ENCODE measurements at places on chromosomes 3 and 15.

GRCh38 chr3:9387322-9387655 is 10.1 kb upstream of the SETD5 start:
- no peak for DNase-seq

DNA sequence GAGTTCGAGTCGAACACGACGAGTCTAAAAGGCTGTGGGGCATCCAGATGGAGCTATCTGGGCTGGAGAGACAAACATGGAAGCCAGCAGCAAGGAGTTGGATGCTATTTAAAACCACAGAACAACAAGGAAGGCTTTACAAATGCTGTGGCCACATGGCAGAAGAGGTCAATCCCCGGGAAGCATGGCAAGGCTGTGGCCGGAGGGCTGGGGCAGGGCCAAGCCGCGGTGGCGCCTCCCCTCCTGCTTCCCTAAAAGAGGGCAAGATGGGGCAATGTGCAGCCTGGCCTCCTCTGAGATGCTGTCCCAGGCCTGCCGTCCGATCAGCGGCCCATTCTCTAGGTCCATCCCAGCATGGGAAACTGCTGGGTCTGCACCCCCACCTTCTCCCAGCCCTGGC is 139.1 kb downstream of the SRGAP3 start:
- DNase-seq: no peak

- no peak for DNase-seq
Observed at GRCh38 chr3:18082551-18083272, 340.3 kb upstream of the TBC1D5 start.

GRCh38 chr15:61715082-61715481 is 345.2 kb downstream of the VPS13C start:
- no peak for DNase-seq

DNA sequence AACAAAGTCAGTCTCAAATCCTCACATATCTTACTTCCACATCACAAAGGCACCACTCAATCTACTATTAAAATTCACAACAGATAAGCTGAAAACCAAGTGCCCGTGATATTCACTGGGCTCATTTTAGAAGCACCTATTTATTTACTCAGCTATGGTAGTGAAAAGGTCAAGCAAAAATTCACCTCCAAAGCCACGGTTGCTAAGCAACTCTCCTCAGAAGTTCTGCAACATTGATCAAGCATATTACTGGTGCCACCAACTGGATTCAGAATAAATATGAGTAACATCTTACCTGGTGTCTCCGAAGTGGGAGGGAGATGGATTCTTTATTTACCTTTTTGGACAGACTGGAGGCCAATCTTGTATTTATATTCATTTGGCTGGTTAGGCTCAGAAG is 714.8 kb downstream of the FHIT start:
- DNase-seq: no peak

- DNase-seq: no peak
Observed at GRCh38 chr15:39414201-39414600, 166.7 kb upstream of the THBS1 start.

- peak; percentile 84 for DNase-seq
Observed at GRCh38 chr3:120795017-120795648, 52.6 kb downstream of the GTF2E1 start.

DNA sequence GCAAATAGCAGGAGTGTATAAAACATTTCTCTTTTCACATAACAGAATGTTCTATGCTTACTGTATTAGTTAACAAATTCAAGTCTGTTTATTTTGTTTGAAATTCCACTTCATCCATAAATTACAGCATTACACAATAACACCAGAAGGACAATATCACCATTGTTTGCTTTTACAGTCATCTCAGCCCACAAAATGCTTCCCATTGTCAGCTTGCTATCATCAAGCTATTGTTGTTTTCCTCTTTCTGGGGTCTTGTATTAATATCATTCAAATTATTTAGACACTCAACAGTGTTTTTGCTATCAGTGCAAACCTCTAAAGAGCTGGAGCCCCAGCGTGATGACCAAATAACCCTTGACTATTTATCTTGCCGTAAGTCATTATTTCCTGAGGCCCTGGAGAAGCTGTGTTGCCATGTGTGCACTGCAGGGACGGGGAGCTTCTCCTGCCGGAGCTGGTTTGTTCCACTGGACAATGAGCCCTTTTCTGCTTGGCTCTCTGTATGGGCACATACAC is 1.1 kb downstream of the SAMMSON start:
- no peak for DNase-seq

DNA sequence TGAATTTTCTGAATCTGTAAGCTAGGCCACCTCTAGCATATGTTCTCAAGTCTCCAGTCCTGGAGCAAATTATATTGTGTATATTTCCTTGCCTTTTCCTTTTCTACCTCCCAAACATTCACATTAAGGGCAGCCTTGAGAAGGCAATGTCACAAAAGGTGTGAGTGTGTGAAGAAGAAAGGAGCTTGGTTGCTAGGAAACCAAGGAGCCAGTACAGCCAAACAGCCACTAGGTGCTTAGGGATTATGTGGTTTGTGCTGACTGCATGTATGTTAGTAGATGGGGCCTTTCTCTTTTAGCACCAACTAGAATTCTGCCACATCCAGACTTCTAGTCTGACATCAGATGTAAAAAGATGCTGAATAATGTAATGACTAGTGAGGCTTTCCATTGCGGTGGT is 118.8 kb upstream of the DAZL start:
- no peak for DNase-seq

- DNase-seq: no peak
Observed at GRCh38 chr15:76235186-76235826, 76.0 kb downstream of the ETFA start.

DNA sequence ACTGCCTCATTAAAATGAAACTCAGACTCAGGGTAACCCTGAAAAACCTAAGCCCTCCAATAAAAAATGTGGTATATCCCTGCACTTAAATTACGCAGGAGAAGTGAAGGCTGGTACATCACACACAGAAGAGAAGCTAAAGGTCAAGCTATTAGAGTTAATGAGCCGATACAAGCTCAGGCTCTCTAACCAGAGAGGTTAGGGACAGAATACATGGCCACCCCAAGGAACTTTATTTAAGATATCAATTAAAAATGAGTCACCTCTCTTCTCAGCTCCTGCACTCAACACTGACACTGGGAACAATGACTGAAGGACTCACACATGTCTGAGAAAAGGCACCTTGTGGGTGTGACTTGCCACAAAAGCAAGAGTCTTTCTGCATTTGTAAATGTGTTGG is 800.6 kb upstream of the CFAP20DC start:
- DNase-seq: no peak

GRCh38 chr15:39593656-39594445 is 13.0 kb downstream of the THBS1 start:
- DNase-seq: no peak

DNA sequence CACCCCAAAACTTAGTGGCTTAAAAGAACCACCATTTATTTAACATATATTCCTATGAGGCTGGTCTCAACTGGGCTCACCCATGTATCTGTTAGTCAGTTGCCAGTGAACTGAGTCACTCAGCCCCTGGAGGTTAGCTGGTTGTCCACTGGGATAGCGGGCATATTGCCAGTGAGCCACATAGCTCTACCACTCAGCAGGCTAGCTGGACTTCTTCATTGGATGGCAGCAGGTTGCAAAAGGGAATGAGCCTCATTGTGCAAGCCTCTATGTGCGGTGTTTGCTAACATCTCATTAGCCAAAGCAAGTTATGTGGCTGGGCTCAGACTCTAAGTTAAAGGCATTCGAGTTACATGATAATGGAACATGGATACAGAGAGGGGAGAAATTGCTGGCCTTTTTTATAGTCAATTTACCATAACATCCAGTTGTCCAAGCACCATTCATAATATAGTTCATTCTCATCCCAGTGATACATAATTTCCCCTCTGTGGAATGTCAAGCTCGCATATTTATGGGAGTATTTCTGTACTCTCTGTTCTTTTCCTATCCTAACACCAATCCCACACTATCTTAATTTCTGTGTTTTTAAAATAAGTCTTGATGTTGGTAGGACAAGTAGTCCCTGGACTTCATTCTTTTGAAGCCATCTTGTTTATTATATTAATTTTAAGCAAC is 8.7 kb downstream of the BTD start:
- no peak for DNase-seq

GRCh38 chr15:65006876-65007275 is 17.2 kb upstream of the SPG21 start:
- DNase-seq: no peak

DNA sequence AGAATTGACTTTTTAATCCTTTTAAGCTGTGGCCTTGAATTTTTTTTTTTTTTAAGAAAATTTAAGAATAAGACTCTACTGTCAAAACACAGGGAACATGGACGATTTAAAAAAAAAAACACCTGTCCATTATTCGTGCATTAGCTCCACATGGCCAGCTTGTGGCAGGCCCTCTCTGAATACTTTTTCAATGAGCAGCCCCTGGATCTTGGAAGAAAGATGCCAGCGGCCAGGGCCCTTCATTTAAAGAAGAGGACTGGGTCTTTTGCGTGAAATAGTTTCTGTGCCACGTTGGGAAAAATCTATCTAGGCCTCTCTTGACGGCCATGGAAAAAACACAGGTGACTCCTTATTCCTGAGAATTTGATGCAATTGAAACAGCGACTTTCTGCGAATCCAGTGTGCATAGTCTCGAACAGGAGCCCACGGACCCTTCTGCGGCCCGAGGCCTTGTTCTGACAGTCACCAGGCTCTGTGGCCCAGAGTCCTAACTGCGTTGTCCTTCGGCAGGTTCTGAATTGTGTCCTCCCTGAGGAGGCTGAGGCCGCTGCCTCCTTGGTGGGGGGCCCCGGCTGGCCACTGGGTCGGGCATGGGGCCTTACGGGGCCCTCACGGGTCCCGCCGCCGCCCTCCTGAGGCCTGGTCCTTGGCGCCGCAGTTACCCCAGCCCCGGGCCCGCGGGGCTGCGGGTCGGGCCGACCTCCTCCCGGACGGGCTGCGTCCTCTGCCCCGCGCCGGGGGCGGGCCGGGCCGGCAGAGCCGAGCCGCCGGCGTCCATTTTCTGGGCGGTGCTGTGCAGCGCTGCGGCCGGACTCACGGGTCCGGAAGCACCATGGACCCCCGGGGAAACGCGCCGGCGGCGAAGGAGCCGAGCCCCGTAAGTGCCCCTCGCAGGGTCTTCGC is 33.5 kb downstream of the ZBTB38 start:
- no peak for DNase-seq

GRCh38 chr3:60935709-60936108 is 315.5 kb downstream of the FHIT start:
- DNase-seq: no peak

DNA sequence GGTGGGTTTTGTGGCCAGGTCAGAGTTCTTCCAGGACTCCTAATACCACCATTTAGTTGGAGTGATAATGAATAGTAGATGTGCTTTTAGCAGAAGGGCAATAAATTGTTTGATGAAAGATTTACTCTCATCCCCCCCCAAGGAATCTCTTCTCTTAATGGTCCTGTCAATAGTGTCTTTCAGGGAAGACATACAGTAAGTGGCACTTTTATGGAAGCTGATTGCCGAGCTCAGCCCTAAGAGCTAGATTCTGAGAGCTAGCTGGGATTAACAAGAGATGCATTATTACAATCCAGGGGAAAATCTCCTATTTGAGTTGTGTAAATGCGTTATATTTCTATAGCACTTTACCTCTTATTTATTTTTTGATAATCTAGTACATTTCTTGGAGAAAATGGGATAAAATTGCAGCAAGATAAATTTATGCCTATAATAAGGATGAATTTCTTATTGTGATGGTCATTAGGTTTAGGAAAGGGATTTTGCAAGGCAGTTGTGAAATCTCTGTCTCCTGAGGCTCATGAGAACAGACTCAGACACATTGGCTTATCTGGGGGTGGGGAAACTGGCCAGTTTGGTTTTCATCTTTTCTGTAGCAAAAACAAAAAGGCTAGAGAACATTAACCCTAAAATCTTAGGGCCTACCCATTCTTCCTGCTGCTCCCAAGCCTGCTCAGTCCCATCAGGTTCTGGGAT is 41.6 kb upstream of the CLSTN2 start:
- DNase-seq: no peak

DNA sequence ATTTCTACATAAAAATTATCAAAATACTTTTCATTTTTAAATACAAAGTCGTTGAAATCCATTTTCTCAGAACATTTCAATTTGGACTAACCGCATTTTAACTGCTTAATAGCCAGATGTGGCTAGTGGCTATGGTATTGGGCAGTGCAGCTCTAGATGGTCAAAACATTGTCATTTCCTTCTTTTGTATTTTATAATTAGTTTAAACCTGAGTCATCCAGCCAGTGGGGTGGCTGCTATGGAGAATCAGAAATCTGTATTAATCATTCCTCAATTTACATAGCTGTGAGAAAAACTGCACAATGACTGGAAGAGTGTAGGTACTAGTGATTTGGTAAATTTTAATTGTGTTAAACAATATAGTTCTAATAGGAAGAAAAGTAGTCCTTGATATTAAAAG is 245.3 kb downstream of the PDZRN3 start:
- DNase-seq: no peak

GRCh38 chr3:100195375-100195774 is 65.4 kb upstream of the TBC1D23 start:
- DNase-seq: no peak

DNA sequence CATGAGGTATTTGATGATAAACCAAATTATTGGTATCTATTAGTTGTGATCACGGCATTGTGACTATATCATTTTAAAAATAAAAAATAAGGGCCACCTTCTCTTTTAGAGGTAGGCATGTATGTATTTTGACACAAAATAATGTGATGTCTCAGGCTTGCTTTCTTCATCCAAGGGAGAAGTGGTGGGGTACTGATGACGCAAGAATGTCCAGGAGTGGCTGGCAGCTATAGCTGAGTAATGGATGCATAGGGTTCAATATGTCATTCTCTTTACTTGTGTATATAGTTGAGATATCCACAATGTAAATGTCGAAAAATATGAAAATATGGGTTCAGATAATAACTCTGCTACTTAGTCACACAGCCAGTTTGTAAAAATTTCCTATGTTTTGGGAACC is 46.8 kb upstream of the NSMCE3 start:
- no peak for DNase-seq

- DNase-seq: no peak
Observed at GRCh38 chr3:45043728-45044299, 17.7 kb downstream of the CLEC3B start.

DNA sequence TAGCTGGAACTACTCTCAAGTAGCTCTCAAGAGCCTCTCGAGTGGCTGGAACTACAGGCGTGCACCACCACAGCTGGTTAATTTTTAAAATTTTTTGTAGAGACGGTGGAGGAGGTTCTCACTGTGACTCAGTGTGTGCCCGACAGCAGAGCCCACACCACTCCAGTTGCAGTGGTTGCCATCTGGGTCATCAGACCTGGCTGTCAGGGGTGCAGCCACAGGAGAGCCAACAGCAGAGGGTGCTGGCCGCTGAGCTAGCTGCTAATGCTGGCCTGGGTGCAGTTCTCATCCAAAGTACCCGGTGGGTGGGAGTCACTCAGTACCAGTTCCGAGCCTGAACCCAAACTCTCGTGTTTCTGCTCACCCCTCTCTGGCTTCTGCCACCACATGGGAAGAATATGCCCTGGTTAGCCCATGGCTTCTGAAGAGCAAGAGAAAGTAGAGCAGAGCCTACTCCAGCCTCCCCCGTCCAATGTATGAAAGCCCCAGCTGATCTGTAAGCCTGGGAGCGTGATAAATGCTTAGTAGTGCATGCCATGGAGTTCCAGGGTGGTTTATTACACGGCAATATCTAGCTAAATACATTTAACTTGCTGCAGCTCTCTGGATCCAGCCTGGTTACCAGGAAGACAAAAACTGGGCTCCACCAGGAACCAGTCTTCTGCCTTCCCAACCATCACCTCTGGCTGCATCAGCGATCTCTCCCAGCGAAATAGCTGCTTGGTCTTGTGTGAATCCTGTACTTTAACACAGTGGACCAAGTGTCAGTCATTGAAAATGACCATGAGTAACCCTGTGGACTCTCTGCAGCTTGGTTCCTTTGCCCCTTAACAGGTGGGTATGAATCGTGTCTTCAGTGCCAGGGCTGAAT is 17.1 kb downstream of the UMPS start:
- DNase-seq: no peak
